ENCODE measurements at places on chromosomes 12 and 14. TPM values are rescaled to one million over a fixed set of nuclear protein-coding genes. Genes with fewer than 3 reads are reported as not detected.
A peak's percentile ranks its signal among the peaks of the same experiment; 100 is the strongest.

GARIN6 gene
- total RNA-seq, result not detected

GRCh38 chr12:54560374-54560858, 11.0 kb downstream of the PDE1B start:
- peak; percentile 87 for DNase-seq

DNA sequence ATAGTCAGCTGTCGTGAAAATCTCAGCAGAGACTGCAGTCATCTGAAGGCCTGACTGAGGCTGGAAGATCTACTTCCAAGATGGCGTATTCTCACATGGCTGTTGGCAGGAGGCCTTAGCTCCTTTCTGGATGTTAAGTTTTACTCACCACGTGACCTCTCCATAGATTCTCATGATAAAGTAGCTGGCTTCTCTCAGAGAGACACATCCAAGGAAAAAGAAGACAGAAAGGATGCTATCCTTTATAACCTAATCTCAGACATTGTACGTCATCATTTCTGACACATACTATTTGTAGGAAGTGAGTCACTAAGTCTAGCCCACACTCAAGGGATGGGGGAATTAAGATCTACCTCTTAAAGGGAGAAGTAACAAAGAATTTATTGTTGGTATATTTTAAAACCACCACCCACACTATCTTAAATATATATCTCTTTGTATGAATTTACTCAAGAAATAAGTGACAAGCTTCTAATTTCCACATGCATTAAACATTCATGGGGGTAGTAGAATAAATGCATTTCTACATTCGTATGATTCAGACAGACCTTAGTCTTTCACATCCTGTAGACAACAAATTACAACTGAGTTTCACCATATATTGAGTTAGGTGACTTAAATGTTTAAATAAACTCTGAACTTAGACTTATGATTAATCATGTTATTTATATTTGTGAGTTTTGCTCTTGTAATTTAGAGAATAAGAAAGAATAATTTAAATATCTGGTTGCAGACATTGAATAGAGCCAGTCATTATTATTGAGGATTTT, 411.0 kb downstream of the LRIG3 start:
- no peak for DNase-seq

DNA sequence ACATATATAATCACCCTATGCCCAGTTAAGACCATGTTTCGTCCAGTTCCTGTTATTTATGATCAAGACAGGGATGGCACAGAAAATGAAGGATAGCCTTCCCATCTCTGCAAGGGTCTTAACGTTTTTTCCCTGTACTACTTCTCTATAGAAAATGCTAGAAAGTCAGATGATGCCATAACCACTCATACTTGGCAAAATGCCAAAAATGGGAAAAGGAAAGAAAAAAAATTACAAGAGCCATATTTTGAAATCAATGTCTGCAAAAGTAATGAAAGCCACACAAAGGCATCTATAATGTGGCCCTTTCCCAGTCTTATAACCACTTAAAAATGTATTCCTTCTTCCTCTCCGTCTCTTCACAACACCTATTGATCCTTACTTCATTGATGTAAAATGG, 1.8 kb upstream of the MYL6B start:
- DNase-seq, result no peak
